Sciatic nerve (tissue), 2 donors: ENCODE measurements at places on chromosomes 7 and 10.

DNA sequence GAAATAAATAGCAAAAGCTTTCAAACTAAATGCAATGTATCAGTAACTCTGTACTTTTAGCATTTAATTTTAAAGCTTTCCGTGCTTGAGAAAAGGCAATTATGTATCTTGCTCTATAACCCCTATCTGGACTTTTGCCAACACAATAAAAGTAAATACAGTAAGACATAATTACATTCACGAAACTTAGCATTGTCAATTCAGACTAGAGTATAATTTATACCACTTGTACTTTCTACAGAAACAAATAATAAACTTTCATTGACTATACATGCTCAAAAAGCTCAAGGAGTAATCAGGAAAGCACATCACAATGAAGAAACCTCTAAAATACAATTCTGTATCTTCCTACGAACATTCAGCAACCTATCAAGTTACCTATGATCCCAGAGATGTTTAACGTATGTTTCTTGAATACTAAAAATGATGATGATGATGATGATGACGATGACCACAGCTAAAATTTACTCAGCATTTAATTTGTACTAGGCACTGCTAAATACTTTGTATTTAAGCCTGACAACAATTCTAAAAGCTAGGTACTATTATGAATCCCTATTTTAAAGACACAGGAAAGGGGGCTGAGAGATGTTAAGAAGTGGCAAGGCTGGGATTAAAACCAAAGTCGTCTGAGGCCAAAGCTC lies 44.9 kb downstream of the MINDY3 start:
- DNase-seq: no peak

DNA sequence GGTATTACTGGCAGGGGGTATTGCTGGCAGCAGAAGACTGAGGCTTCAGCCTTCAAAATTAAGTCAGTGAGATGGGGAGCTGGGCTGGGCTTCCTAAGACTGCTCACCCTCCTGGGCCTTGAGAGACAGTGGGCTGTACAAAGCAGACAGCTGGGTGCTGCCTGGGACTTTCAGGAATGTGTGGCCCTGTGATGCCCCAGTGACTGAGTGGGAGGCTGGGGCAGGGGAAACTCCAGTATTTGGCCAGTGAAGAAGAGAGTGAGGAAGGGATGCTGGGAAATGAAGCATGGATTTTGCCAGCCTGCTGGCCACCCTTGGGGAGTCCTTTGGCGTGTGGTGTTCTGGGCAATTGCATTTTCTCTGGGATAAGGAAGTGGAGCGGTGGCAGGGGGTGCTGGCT lies 442 bp downstream of the ANKRD2 start:
- DNase-seq: no peak

- no peak for DNase-seq
These were observed 98.3 kb upstream of the ARHGAP21 start for GRCh38 chr10:24821986-24822385.

DNA sequence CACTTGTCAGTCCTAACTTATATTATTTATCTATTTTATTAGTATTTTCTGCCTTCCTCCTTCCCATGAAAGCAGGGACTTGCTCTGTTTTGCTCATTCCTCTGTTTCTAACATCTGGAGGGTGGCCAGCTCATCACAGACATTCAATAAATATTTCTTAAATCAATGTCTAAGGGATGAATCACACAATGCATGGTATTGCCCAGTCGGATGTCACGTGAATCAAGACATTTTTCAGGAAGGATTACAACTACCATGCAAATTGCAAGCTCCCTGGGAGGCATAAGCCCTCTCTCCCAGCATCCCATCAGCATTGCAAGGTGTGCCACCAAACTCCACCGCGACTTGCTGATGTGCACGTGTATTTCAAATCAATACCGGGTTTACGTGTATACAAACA lies 146.6 kb upstream of the RNF32 start:
- no peak for DNase-seq

- DNase-seq: no peak
These were observed 737.2 kb upstream of the ANKRD30A start for GRCh38 chr10:36388166-36388565.

DNA sequence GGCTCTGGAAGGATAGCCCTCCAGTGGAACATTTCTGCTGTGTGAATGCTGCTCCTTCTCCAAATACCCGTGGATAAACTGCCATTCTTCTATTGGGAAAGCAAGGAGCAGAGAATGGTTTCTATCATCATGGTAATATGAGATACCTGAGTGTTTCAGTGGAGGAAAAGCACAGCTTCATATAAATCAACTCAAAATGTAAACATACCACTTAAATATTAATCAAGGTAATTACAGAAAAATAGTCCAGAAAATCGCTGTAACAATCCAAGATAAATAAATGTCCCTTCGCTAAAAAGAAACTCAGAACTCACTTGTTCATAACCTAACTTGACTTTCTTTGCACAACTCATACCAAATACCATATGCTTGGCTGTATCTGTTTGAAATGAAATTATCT lies 635.8 kb downstream of the PARD3 start:
- DNase-seq: no peak

- no peak for DNase-seq
These were observed 19.1 kb upstream of the PVRIG start for GRCh38 chr7:100200693-100201092.

- DNase-seq: no peak
These were observed 21.2 kb upstream of the DPYSL4 start for GRCh38 chr10:132165416-132165980.

DNA sequence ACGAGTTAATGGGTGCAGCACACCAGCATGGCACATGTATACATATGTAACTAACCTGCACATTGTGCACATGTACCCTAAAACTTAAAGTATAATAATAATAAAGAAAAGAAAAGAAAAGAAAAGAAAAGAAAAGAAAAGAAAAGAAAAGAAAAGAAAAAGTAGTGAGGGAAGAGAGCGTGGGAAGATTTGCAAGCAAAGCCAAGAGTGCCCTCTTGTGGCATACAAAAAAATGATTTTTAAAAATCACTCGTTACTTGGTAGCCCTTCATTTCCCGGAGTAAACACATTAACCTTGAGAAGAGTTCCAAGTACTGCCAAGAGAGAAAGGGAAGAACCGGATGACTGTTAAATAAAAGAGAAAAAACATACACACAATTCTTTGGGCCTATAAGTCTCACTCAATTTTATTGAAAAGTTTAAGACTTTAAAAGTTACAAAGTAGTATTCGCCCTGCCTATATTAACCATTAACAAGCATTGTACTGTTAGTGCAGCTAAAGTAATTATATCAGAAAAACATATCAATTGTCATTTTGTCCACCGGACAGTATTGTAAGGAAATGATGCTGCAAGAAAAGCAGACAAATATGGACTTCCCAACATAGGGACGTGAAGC lies 6.2 kb upstream of the CH25H start:
- DNase-seq: no peak

- peak; percentile 55 for DNase-seq
These were observed 1.4 kb upstream of the HOXA7 start for GRCh38 chr7:27157702-27158431.

DNA sequence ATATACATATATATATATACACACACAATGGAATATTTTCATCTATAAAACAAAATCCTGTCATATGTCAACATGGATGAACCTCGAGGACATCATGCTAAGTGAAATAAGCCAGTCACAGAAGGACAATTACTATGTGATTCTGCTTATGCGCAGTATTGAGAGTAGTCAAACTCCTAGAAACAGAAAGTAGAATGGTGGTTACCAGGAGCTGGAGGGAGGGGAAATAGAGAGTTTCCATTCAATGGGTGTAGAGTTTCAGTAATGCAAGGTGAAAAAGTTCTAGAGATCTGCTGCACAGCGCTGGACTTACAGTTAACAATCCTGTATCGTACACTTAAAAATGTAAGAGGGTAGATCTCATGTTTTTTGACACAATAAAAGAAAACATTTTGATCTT lies 181.9 kb downstream of the CDCA7L start:
- DNase-seq: no peak

- DNase-seq: no peak
These were observed 23.5 kb downstream of the GNAT3 start for GRCh38 chr7:80488406-80488805.

GRCh38 chr7:44184206-44184872 lies 4.9 kb downstream of the GCK start:
- no peak for DNase-seq

- DNase-seq: no peak
These were observed 4.5 kb upstream of the BLNK start for GRCh38 chr10:96275685-96276418.

GRCh38 chr7:124754576-124755268 lies 10.9 kb downstream of the GPR37 start:
- DNase-seq: no peak

- peak; percentile 80 for DNase-seq
These were observed 99.6 kb downstream of the SVIL start for GRCh38 chr10:29535012-29535777.

DNA sequence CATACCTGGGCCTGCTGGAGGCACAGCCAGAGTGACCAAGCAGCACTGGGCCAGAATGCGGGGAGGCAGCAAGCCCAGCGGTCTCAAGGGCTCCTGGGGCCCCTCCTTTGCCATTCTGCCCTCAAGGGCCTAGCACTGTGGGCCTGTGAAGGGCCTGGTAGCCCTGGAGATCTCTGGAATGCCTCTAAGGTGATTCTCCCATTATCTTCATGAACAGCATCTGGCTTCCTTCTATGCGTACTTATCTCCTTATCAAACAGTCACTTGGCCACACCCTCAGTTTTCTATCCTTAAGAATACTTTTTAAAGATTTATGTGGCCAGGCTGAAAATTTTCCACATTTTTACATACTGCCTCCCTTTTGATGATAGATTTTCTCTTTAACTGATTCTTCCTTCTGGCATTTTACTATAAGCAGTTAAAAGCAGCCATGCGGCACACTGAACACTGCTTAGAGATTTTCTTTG lies 67.5 kb upstream of the CCNY start:
- no peak for DNase-seq

DNA sequence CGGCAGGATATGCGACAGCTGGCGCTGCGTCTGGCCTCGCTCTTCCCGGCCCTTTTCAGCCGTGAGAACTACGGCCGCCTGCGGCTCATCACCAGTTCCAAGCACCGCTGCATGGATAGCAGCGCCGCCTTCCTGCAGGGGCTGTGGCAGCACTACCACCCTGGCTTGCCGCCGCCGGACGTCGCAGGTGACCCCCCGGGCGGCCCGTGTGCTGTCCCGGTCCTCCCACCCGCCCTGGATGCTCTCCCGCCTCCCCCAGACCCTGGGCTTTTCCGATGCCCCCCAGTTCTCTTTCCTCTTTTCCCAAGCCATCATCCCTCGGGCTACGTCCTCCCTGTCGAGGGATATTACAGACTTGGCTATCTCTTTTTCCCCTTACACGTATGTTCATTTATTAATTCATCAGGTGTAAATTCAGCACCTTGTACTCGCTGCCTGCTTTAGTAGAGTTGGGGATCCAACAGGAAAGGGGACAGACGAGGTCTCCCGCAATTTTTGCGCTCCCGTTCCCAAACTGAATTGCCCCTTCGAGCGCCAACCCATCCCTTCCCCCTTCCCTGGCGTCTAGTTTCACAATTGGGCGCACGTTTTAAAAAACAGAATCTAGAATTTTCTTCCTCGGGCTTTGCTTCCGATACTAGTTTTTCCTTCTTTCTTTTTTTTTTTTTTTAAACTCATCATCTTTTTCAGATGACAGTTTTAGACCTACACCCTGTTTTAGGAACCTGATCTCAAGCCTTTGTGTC lies 846 bp downstream of the MINPP1 start:
- DNase-seq: peak; percentile 61

- no peak for DNase-seq
These were observed 8.8 kb downstream of the NXPH1 start for GRCh38 chr7:8442051-8442813.

GRCh38 chr7:151451156-151451555 lies 11.2 kb upstream of the CRYGN start:
- DNase-seq: peak; percentile 34

DNA sequence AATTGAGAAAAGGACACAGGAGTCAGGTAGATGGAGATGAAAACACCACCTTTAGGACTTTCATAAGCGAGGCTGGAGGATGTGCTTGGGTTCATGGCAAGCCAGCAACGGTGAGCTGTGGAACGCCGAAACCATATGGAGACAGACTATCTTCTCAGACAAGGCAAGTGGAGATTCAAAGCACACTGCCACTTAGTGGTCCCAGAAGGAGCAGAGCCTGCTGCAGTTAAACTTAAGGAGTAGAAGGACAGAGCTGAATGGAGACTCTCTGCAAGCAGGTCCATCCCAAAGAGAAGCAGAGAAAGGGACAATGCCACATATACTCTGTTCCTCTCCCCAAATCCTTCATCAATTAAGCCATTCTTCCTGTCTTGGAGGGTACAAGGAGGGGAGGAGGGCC lies 236.3 kb upstream of the HABP2 start:
- no peak for DNase-seq

DNA sequence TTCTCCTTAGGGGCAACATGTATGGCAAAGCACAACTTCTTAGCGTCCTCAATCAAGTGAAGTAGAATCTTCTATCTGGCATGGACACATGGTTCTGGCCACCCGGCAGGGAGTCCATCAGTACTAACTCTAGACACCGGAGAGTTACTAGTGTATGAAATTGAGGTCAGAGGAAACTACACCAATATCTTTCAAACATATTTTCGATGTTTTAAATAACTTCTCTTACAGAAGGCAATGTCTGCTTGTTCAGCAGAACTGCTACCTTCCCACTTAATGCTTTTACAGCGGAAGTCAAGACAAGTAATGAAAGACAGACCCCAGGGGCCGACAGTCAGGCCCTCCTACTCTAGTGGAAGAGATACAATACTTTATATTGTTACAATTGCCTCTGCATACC lies 89.9 kb downstream of the RNF216 start:
- no peak for DNase-seq

GRCh38 chr10:98131619-98132018 lies 2.8 kb upstream of the R3HCC1L start:
- no peak for DNase-seq

DNA sequence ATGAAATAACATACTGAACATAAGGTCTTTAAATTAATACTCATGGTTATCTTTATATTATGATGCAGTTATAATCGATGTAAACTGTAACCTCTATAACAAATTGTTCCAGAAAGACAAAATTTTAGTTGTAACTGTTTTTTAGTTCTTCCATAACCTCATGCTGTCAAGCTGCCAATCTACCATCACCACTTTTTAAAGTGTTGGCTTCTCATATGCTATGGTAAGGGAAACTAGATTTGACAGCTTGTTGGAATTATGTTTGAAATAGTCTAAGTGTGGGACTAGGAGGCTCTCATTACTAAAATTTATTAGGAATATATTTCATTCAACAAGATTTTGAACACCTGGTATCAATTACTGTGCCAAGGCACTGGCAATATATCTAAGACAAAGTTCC lies 105.4 kb downstream of the NRBF2 start:
- DNase-seq: no peak

- no peak for DNase-seq
These were observed 204.6 kb upstream of the POM121L12 start for GRCh38 chr7:52830801-52831200.
